ENCODE measurements at places on chromosomes 4 and X.

GRCh38 chrX:146451136-146451535 lies 358.4 kb upstream of the CXorf51B start:
- DNase-seq: no peak

DNA sequence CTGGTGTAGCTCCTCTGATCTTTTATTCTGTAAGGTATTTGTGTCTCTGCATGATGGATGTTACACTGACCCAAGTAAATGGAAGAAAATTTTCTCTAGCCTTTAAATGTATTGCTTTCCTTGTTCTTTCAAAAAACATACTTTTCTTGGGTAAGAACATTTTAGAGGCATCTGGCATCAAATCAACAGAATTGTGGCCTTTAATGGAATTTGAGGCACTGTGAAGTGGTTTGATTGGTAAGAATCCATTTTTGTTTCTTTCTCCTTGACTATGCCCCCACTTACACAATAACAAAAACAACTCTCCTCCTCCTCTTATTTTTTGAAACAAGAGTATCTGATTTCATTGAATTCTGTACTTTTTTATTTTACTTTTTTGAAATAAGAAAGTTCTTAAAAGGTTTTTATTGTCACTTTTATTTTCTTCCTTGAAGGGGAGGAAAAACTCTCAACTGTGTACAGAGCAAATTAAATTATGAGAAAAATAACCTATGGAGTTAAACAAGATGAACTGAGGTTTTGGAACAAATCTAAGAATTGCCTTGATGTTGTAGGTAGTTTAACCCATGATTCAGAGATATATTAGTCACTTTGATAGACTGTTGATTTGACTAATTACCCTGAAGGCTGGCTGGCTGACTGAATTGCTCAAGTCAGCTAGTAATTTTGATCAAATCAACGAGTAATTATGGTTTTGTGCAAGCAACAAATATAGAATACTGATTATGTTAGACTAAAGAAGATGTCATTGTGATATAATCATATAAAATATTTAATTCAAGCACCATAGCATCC lies 146.4 kb downstream of the FHIP1A start:
- no peak for DNase-seq

DNA sequence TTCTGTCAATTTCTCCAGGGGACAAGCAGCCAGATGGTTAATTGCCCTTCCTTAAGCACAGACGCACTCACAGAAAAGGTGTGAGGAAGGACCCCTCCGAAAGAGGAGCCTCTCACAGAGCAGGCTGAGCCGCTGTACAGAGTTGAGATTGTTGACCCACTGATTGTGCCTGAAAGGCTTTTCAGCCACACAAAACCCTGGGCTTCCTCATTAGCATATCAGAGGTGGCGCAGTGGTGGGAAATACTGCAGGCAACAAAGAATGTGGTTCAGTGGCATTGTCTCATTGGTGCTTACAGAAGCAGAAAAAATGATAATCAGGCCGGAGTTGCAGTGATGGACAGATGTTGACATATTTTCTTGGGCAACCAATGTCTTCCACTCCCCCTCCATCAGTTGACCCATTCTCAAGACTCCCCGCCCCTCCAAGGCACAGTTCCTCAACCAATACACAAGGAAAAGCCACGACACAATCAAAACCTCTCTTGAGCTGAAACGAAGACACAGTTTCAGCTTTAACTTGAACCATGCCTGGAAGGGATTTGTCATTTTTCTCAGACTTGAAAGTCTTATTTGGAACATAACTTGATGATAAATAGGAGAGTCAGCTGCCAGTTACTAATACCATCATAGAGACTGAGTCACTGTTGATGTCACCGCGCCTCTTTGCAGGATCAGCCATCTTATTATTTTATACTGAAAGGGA lies 53.1 kb downstream of the ATXN3L start:
- DNase-seq: no peak

GRCh38 chrX:38312436-38312835 lies 14.9 kb downstream of the RPGR start:
- DNase-seq: no peak
